NCI-H69 (cell line): ENCODE measurements at places on chromosomes 1 and 21.
A peak's percentile ranks its signal among the peaks of the same experiment; 100 is the strongest.

GRCh38 chr1:62288662-62289061 lies 30.6 kb downstream of the KANK4 start:
- no peak for DNase-seq

DNA sequence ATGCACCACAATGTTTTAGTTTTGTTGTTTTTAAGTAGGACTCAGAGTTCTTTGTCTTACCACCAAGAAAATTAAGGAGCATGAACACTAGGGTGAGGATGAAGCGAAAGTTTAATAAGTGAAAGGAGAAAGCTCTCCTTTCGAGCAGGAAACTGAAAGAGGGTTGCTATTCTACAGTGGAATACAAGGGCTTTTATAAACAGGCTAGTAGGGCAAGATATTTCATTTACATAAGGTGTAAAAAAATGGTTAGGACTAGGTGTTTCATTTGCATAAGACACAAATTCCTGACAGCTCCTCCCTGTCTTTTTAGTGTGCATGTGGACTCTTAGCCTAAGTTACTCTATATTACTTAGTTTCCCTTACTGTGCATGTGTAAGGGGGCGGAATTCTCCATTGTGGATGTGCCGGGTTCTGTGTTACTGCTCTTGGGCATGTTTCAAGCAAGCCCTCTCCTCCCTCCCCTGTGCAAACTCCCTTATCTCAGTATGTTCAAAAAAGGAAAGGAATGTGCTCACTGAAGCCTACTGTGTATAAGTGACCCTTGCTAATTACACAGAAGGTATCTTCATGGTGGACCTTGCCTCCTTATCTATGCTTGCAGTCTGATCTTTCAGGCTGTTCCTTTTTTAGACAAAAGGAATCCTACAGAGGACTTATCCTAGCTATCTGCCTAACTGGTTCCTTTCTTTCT lies 7.3 kb downstream of the TSHB start:
- DNase-seq, result no peak

DNA sequence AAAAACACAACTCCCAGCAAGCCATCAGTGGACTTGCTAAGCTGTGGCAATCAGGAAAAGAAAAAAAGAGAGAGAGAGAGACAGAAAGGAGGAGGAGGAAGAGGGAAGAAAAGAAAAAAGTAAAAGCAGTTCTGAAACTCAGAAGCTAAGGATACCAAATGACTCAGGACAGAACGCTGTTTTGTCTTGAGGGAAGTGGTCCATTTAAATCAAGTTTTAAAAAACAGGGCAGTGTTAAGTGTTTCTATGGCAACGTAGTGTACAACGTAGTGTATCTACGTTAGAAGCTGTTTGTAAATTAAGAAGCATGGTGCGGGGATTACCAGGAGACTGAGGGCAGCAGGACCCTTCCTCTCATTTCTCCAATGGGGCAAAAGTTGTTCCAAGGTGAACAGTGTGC lies 5.8 kb downstream of the ADORA3 start:
- no peak for DNase-seq

DNA sequence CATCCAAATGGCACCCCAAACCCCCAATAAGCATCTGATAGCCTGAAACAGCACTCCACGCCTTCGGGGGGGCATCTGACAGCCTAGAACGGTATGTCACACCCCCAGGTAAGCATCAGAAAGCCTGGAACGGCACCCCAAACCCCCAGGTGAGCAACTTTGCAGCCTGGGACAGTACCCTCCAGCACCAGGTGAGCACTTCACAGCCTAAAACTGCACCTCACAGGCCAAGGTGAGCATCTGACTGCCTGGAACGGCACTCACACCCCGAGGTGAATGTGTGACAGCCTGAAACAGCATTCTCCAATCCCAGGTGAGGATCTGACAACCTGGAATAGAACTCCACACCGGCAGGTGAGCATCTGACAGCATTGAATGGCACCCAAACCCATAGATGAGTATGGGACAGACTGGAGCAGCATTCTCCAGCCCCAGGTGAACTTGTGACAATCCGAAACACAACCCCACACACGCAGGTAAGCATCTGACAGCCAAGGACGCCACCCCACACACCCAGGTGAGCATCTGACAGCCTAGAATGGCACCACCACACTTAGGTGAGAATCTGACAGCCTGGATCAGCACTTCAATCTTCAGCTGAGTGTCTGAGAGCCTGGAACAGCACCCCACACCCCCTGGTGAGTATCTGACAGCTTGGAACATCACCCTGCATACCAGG lies 18.3 kb upstream of the MMEL1 start:
- DNase-seq, result no peak

- no peak for DNase-seq
Measured at GRCh38 chr21:36718951-36719501, 20.1 kb downstream of the SIM2 start.

- DNase-seq, result no peak
Measured at GRCh38 chr1:61781151-61781550, 38.9 kb downstream of the PATJ start.

- DNase-seq, result peak; percentile 65
Measured at GRCh38 chr1:181383695-181384094, 99.6 kb upstream of the CACNA1E start.

DNA sequence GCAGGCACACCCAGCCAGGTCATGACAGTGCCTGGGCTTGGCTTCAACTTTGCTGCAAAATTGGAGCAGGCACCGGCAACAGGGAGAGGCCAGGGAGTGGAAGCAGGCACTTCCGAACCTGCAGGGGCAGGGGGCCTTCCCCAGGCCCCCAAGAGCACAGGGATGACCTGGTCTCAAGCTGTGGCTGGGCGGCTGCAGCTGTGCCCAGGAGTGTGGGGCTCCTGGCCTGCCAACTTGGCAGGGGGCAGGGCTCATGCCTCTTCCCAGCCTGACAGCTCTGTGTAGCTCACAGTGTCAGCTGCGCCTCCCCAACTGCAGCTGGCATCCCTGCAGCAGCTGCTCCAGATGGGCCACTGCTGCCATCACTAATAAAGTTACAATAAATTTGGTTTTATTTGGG lies 51.5 kb upstream of the SCYL3 start:
- DNase-seq, result peak; percentile 19

DNA sequence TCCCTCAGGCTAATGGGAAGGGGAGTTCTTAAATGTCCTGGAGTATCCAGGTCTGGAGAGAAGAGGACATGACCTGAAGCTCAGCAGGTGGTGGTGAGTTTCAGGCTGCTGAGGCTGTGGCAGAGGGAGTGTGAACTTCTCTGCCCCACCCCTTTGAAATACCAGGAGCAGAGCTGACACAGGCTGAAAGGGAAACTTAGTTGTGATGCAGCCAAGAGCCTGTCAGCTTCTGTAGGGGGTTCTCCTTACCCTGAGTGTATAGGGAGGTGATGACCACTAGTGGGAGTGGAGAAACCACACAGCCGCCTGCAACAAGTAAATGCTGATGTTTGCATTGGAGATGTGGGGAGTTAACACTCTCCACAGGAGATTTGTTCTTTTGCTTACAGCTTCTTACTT lies 152.3 kb downstream of the FCRL5 start:
- no peak for DNase-seq

DNA sequence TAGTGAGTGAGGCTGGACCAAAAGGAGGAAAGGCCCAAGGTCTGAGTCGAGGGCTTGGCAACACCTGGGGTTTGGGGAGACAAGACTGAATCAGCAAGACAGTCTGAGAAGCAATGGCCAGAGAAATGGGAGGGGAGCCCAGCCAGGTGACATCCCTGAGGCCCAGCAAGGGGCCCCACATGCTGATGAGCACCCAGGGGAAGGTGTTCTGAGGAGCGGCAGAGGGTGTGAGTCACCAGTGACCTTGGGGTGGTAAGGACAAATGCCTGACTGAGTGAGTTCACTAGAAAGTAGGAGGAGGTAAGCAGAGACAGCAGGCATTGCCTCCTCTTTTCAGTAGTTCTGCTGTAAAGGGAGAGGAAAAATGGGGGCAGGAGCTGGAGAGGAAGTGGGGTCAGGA lies 192.4 kb upstream of the GALNT2 start:
- DNase-seq, result no peak

DNA sequence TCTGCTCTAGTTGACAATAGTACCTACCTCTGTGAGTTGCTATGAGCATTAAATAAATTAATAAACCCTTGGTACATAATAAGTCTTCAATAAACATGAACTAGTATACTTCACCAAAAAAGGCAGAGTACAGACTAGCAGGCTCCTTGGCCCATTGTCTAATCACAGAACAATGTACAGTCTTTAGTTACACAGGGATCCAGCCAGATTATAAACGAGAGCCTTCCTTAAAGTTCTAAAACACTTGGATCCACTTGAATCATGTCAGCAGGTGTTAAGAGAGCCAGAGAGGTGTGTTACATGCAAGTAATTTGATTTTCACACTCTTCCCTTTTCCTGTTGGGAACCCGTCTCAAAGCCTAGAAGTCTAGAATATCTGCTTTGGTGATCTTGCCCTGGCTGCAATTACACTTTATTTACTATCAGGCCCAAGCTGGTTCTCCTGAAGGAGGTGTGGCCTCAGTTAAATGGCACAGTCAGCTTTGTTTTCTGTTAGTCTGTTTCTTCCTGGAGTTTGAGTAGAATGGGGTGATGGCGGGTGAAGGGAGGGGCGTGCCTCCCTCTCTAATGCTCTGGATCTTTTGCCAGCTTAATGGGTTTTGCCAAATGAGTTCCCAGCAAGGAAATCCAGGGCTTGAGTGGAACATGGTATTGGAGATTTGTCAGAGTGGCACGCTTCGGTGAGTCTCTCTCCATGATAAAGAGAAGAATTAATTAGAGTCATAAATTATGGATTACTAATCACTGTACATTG lies 570.9 kb upstream of the CAMK1G start:
- DNase-seq, result peak; percentile 62

DNA sequence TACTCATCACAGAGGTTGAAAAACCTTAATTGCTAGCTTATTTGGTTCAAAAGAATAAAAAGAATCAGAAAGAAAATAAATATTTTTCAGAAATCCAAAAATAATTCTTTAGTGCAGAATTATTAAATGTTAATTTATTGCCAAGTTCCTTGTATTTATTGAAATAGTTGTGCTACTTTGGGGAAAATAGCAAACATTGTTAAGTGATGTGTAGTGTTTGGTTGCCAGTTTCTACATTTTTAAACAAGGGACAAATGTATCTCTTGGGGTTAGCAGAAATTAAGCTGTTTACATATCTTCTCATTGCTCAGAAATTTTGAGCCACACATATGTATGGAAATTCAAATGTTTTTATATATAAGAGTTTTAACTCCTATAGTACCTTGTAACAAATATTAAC lies 775.0 kb downstream of the USP25 start:
- DNase-seq, result no peak

GRCh38 chr1:26021647-26022403 lies at the start of gene EXTL1:
TSS of gene EXTL1 (plus strand) at chr1:26021775. CDS start at chr1:26022647, 872 bp downstream.
- peak; percentile 30 for DNase-seq

- no peak for DNase-seq
Measured at GRCh38 chr1:229822026-229822425, 196.0 kb downstream of the URB2 start.

DNA sequence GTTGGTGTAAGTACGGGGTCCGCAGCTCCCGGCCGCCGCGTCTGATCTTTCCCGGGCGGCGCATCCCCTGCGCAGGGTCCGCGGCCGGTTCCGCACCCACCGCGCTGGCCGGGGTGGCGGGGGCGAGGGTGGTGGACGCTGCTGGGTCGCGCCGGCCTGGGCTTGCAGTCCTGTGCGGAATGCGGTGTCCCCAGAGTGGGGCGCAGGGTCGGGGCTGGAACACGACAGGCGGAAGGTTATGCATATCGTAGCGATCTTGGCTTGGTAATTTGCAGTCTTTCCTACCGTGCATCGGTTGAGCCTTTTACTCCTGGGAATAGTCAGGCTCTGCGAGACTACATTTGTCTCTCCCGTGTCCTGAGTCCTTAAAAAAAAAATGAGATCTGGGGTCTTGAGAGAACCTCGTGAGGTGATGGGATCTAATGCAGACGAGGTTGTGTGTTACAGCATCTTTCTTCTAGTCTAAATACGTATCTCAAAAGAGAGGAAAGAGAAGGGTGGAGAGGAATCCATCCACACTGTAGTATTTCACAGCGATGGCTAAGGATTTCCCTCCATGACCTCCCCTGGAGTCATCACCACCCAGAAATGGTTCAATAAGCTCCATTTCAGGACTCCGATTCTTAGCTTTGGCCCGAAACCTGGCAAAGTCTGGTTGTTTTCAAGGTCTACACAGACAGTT lies 572 bp downstream of the ATP1B1 start:
- peak; percentile 74 for DNase-seq

DNA sequence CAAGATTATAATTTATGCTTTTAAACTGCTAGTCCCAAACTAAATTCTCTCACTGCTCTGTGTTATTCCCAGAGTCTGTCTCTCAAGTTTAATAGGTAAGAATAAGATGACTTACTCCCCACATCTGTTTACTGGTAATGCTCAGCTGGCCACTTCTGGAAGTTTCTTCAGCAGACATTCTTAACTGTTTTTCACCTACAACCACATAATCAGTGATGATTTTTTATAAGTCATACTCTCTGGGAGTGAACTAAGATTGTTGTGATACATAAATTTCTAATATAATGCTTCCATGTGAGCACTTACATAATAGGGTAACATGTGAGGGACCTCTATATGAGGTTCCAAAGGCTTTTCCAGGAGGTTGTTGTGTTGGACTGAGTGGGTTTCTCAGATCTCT lies 8.7 kb downstream of the SLAMF7 start:
- no peak for DNase-seq

- no peak for DNase-seq
Measured at GRCh38 chr1:211231873-211232272, 27.3 kb upstream of the RCOR3 start.

DNA sequence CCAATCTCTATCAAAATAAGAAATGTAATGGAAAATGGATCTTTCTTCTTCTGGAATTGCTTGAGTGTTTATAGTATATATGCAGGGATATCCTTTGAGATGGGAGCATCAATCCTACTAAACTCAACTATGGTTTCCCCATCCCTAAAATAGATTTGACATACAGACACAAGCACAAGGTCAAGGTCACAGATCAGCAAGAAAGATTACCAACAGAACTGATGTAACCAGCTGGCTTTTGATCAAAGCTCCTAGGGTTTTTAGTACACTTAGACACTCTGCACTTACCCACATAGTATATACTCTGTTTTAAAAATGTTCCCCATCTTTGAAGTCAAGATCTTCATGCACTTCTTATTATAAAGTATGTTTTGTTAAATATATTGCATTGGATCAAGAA lies 85.5 kb downstream of the NRIP1 start:
- peak; percentile 16 for DNase-seq

GRCh38 chr1:44640200-44640853 lies 34.0 kb downstream of the TMEM53 start:
- DNase-seq, result peak; percentile 48

DNA sequence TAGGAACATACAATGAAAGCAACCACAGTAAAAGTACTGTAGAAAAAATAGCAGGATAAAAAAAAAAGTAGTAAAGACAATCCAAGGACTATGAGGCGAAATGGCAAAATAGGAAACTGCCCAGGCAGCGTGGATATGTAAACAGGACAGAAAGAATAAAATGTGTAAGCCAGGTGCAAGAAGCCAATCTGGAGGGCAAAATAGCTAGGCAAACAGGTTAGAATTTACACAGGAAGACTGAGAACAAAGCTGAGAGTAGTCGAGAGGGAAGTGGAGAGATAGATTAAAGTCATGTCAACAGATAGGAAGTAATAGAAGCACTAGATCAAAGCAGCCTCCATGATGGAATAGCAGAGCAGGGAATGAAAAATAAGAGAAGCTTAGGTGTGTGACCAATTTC lies 124.2 kb upstream of the B3GALT2 start:
- peak; percentile 94 for DNase-seq

- DNase-seq, result no peak
Measured at GRCh38 chr1:25564777-25565574, 21.6 kb downstream of the LDLRAP1 start.

GRCh38 chr1:35656863-35657232 lies 15.5 kb upstream of the PSMB2 start:
- DNase-seq, result no peak

GRCh38 chr21:31888936-31889371 lies 16.1 kb downstream of the HUNK start:
- no peak for DNase-seq
